ENCODE measurements at places on chromosomes 12 and 14.
A peak's percentile ranks its signal among the peaks of the same experiment; 100 is the strongest.

DNA sequence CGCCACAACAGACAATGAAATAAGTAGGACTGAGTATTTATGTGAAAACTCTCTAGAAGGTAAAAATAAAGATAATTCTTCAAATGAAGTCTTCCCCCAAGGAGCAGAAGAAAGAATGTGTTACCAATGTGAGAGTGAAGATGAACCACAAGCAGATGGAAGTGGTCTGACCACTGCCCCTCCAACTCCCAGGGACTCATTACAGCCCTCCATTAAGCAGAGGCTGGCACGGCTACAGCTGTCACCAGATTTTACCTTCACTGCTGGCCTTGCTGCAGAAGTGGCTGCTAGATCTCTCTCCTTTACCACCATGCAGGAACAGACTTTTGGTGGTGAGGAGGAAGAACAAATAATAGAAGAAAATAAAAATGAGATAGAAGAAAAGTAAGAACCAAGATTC, 82.7 kb downstream of the VEZT start:
- DNase-seq: peak; percentile 63

DNA sequence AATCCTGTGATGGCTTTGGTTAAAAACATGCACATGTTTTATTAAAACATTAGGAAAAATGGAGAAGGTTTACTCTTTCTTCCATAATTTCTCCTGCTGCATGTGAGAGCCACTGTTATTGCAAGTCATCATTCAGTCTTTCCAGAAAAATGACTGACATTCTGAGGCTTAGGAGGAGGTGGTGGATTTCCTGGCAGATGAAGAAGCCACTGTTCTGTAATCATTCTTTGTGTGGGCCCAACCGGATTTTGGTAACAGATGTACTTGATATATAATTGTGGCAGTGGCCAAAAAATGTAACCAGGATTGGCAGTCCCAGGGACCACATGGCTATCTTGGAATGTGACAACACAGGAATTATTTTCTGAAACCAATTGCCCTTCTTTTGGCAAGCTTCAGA, 120.2 kb downstream of the DAAM1 start:
- DNase-seq: no peak

DNA sequence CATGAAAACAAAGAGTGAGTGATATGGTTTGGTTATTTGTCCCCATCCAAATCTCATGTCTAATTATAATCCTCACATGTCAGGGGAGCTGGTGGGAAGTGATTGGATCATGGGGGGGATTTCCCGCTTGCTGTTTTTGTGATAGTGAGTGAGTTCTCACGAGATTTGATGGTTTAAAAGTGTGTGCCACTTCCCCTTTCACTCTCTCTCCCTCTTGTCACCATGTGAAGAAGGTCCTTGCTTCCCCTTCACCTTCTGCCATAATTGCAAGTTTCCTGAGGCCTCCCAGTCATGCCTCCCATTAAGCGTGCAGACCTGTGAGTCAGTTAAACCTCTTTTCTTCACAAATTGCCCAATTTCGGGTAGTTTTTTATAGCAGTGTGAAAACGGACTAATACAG, 2.1 kb upstream of the ATXN7L3B start:
- no peak for DNase-seq

- no peak for DNase-seq
Observed at GRCh38 chr14:64218344-64219240, 75.6 kb downstream of the ESR2 start.

DNA sequence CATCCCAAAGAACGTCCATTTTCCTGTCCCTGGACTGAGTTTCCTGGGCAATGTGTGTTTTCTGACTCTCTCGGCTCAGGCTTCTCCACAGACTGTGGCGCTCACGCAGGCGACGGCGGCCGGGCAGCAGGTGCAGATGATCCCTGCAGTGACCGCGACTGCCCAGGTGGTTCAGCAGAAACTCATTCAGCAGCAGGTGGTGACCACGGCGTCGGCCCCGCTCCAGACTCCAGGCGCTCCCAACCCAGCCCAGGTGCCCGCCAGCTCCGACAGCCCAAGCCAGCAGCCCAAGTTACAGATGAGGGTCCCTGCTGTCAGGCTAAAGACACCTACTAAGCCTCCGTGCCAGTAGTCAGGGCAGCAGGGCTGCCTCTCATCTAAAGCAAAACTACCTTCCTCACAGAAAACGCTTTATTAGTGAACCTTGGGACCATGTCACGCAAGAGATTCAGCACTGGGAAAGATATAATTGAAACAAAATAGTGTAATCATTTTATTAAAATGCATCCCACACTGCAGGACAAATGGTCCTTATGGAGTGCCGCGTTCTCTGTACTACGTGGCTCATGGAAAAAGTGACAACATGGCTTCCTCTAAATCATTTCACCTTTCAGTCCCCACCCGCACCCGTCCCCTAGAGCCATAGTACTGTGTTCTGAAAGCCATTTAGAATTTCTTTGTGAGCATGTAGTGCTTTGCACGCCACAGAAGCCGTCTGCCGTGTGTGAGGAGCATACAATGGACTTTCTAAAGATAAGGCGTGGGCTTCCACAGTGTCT, 66.6 kb downstream of the DDX51 start:
- DNase-seq: no peak

GRCh38 chr12:69994724-69995173, 169.7 kb downstream of the MYRFL start:
- peak; percentile 21 for DNase-seq

DNA sequence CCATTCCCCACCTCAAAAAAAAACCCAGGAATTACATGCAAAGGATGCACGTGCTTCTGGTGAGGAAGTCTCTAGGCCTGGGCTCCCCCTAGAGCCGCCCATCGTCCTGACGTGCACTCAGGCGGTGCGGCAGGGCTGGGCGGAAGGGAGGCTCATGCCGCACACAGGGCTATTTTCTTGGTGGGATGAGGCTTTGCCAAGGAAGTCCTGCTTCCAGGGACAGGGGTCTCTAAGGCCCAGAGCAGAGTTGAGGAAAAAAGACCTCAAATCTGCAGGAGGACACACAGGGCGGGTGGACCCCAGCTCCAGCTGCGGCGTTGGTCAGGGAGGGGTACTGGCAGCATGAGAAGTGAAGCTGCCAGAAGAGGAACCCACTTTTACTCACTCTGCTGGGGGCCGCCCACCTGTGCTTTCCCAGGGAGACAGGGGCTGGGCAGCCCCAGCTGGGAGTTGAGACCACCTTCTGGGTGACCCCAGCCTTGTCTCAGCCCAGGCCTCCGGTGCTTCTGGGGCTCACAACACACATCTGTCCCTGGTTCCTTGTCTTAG, 4.2 kb downstream of the RHOF start:
- DNase-seq: no peak
